ENCODE measurements at places on chromosomes 11 and 22.

- no peak for DNase-seq
These were observed 34.2 kb downstream of the B3GAT1 start for GRCh38 chr11:134377876-134378275.

- no peak for DNase-seq
These were observed 131.8 kb downstream of the APIP start for GRCh38 chr11:34784318-34784841.

DNA sequence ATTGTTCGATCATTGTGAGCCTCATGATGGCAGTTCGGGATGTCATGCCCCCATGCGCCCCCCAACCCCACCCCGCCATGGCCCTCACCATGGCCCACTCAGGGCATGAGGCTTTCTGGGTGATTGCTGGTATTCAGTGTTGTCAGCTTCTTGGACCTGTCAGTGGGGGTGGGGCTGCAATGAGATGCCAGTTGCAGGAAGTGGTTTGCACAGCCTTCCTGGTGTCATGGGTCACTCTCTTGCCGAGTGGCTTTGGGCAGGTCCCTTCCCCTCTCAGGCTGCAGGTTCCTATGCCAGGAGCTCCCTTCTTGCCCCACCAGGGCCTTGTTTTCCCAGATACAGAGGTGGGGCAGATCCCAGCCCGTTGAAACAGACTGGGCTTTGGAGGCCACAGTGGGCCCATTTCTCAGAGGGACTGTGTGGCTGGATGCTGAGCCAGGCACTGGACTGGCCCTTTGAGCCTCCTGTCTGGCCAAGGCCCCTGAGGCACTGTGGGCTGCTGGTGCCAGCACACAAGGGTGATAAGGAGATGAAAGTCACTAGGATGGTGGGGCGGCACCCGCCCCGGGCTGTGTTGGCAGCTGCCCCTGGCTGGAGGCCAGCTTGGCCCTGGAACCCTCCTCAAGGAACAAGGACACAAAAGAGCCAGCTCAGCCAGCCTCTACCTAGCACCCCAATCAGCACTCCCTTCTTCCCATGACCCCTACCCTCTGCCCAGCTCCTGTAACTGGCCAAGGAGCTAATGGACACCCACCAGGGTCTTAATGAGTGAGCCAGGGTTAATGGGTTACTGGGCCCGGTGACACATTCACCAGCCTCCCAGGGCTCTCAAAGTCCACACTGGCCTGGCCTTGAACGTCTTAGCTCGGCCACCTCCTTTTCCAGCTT, 1.5 kb upstream of the GGT1 start:
- no peak for DNase-seq

GRCh38 chr11:6321961-6322362, 1.7 kb upstream of the CAVIN3 start:
- DNase-seq, result no peak

DNA sequence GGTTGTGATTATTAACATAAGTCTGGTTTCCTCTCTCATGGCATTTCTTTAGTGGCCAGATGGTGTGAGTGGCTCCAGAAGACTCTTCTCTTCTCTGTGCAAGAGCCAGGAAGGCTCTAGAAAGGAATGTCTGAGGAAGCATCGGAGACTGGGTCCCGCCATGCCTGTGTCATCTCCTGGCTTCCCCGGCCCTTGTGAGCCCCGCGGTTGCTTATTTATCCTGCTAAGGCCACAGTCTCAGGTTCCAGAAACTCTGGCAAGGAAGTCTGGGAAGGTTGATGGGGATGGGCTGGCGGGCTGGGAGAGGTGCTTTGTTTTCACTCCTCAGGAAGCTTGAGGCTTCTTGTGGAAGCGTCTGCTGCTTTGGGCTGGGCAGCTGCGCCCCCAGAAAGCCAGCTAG, 18.9 kb downstream of the BCR start:
- DNase-seq, result no peak

DNA sequence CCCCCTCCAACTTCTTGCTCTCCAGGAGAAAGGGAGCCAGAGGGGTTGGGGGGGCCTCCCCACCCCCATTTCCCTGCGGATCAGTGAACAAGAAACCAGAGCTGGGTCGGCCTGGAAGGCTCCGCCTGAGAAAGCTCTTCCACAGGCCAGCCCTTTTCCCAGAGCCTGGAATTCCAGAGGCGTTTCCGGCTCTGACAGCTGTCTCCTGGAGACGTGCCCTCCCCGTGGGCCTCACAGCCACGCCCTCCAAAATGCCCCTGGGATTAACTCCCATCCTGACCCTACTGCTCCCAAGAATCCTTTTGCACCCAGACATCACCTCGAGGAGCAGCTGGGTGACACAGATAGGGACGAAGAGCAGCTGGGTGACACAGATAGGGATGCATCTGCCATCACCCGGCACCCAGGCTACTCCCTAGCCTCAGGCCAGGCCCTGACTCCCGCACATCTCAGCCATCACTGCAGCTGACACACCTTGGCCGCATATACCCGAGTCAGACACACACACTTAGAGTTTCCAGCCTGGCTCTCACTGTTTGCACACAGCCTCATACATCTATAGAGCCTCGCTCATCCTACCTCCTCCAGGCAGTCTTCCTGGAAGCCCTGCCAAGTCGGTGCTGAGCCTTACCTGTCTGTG, 7.6 kb upstream of the CDC42EP1 start:
- peak; percentile 90 for DNase-seq

DNA sequence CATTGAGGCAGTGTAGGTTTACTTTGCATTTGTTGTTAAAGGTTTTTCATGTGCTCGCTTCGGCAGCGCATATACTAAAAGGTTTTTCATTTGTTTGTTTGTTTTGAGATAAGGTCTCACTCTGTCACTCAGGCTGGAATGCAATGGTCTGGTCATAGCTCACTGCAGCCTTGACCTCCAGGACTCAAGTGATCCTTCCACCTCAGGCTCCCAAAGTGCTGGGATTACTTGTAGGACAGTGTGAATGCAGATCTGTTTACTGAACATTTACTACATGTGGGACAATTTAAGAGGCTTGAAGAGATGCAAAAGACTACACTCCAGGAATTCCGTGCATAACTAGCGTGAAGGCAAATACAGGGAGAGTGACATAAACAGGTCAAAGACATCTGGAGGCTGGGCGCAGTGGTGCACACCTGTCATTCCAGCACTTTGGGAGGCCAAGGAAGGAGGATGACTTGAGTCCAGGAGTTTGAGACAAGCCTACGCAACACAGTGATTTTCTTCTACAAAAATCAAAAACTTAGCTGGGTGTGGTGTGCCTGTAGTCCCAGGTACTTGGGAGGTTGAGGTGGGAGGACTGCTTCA, 34.1 kb downstream of the YPEL1 start:
- DNase-seq, result no peak

GRCh38 chr11:1060852-1061616, 13.6 kb upstream of the MUC2 start:
- no peak for DNase-seq

- DNase-seq, result no peak
These were observed 655.5 kb downstream of the KCNA4 start for GRCh38 chr11:29361369-29361768.

- no peak for DNase-seq
These were observed 14.5 kb downstream of the EMSY start for GRCh38 chr11:76459299-76459698.

GRCh38 chr11:46381819-46382645, 563 bp downstream of the MDK start:
- no peak for DNase-seq

GRCh38 chr22:43230971-43231723, 44.2 kb upstream of the TTLL12 start:
- DNase-seq, result peak; percentile 46

DNA sequence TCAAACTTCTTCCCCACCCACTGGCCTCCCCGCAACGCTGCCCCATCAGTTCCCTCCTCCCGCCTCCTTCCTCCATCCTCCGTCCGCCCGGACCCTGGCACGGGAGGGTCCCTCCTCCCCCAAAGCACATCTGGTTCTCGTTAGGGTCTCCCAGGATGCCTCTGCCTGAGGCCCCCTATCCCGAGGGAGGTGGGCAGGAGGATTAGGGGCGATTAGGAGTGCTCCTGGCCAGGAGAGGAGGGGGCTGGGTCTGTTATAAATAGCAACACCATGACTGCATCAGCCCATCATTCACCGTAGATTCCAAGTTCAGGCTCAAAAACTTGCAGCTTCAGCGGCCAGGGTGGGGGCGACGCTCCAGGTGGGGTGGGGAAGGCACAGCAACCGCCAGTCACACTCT, 10.4 kb downstream of the MYRF start:
- no peak for DNase-seq

DNA sequence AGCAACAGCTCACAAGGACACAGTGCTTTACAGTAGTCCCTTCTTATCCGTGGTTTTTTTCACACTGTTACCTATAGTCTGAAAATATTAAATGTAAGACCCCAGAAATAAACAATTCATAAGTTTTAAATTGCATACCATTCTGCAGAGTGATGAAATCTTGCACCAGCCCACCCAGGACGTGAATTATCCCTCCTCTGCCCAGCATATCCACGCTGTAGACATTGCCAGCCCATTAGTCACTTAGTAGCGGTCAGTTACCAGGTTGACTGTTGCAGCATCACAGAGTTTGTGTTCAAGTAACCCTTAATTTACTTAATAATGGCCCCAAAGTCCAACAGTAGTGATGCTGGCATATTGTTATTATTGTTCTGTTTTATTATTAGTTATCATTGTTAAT, 3.6 kb downstream of the CLTCL1 start:
- DNase-seq, result no peak

DNA sequence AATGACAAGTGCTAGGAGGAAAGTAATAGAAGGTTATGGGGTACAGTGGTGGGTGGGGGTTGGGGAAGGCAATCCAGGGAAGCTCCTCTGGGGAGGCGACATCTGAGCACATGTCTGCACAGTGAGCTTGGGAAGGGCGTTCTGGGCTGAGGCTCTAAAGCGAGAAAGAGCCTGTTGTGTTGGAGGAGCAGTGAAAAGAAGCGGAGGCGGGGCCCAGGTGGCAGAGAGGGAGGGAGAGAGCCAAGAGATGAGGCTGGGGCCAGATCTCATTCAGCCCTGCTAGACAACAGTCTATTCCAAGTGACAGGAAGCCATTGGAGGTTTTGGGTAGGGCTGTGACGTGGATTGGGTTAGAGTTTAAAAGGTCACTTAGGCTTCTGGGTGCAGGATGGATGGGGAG, 55.3 kb upstream of the PARVG start:
- DNase-seq, result no peak

DNA sequence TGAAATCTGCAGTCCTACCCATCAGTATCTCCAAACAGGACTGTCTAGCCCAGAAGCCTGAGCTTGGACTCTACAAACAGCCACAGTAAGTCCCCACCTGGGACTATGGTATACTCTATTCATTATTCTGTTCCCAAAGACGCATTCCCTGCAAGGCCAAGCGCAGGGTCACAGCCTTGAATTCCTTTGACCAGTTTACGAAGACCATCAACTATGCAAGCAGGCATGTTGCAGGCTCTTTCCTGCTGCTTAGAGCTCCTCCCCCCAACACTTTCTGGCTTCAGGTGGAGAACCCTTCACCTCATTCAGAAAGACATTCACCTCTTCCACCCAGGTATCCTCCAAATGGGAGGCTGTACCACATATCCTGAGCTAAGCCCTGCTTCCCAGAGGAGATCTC, 62.5 kb downstream of the TIMP3 start:
- DNase-seq, result no peak

GRCh38 chr11:44188643-44189042, 93.2 kb downstream of the EXT2 start:
- DNase-seq, result no peak
